Liver (tissue), 10 donors: ENCODE measurements at places on chromosomes 13 and 19.

GRCh38 chr19:48190288-48190884, 19.9 kb downstream of the ZSWIM9 start:
- no peak overlapping the region for H3K4me3 ChIP-seq
- no peaks in the 10 kb centered on the region for H3K27me3 ChIP-seq
- H3K27ac ChIP-seq, result no peak overlapping the region
- no peaks in the 10 kb centered on the region for H3K4me1 ChIP-seq

GRCh38 chr13:98041081-98041820, 87.8 kb downstream of the IPO5 start:
- DNase-seq, result no peak
- no peak overlapping the region for H3K27ac ChIP-seq
- no peaks in the 10 kb centered on the region for H3K36me3 ChIP-seq
- H3K4me1 ChIP-seq, result no peaks in the 10 kb centered on the region
- H3K4me3 ChIP-seq, result no peak overlapping the region

DNA sequence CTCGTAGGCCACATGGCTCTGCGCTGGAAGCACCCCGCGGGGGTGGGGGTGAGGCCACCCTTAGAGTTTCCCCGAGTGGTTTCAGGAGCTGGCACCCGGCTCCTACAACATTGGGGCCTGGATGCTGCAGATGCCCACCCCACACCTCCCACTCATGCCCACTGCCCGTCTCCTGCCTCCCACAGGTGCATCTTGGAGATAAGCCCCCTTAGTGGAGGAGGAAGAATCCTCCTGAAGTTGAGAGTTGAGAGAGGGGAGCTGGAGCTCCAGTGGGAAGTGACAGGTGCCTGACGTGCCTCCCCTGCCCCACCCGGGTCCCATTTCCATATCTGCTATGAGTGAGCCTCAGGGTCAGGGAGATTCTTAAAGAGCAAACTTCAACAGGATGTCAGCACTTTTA, 341.3 kb downstream of the TEX29 start:
- H3K4me3 ChIP-seq, result no peak overlapping the region
- no peaks in the 10 kb centered on the region for H3K36me3 ChIP-seq
- H3K4me1 ChIP-seq, result peaks cover 2% of the 10 kb centered on the region

DNA sequence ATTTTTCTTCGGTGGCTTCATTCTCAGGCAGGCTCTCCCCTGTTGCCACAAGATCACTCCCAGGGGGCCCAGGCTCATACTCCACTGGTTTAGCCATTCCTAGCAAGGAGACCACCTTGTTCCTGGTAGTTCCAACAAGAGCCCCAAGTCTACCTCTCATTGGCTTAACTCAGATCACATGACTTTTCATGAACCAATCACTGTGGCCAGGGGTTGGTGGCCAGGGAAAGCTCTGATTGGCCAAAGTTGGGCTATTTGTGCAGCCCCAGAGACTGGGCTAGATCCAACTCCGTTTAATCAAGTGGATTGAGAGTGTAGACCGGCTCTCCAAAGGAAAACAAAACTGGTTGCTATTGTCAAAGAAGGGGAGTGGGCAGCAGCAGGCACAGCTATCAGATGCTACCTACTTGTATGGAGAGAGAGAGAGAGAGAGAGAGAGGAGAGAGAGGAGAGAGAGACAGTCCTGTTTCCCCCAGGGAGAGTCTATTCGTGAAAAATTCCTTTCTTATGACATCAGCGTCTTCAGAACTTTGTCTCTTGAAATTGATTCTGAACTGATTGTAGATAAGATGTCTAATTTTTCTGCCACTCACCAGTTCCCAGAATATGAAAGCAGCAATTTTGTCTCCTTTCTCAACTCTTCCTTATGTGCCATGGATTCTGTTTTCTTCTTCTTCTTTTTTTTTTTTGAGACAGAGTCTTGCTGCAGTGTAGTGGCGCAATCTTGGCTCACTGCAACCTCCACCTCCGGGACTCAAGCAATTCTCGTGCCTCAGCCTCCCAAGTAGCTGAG, 5.9 kb downstream of the CEACAM19 start:
- H3K27me3 ChIP-seq, result no peaks in the 10 kb centered on the region
- DNase-seq, result no peak
- H3K4me3 ChIP-seq, result no peak overlapping the region

GRCh38 chr13:44810061-44810840, 179.0 kb downstream of the NUFIP1 start:
- no peaks in the 10 kb centered on the region for H3K4me1 ChIP-seq
- no peak overlapping the region for H3K4me3 ChIP-seq
- H3K27ac ChIP-seq, result no peak overlapping the region
- peak; percentile 46 for DNase-seq
- H3K27me3 ChIP-seq, result no peaks in the 10 kb centered on the region

DNA sequence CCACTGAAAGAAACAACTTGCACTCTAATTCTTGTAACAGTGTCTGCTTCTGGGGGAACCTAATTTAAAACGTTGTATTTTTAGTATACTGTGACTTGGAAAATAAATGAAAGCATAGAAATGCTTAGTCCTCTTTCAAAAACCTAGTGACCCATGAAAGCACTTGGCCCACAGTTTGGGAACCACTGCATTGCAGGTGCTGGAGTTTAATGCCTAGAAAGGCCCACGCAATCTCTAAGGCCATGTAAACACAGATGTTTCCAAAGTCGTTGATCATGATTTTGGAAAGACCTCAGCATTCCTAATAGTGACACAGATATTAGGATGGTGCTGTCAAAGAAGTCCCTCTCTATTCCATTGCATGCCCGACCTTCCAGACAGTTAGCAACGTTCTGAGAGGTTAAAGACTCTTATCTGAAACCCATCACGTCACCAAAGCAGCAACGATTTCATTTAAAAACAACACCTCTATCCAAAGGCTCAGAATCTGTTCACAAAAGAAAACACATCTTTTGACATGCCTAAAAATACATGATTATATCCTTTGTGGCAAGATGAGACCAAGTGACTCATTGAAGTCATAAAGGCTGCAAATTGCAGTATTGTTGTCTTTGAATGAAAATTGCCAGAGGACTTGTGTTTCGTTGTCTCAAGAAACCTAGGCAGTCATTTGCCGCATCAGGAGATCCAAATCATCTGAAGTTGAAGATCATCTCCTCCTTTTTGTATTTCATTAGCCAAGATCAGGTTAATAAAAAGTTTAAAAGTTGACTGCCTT, 328.0 kb upstream of the ZNF507 start:
- no peak for DNase-seq
- no peak overlapping the region for H3K27ac ChIP-seq
- H3K4me1 ChIP-seq, result no peaks in the 10 kb centered on the region
- no peaks in the 10 kb centered on the region for H3K27me3 ChIP-seq

- no peaks in the 10 kb centered on the region for H3K36me3 ChIP-seq
- H3K4me1 ChIP-seq, result peaks cover 37% of the 10 kb centered on the region
- H3K4me3 ChIP-seq, result no peak overlapping the region
- no peak overlapping the region for H3K27ac ChIP-seq
- no peaks in the 10 kb centered on the region for H3K27me3 ChIP-seq
Observed at GRCh38 chr13:26619358-26619757, 61.9 kb downstream of the WASF3 start.

- DNase-seq, result no peak
- H3K4me3 ChIP-seq, result no peak overlapping the region
Observed at GRCh38 chr13:33279414-33280278, 5.9 kb downstream of the STARD13 start.

- no peaks in the 10 kb centered on the region for H3K27me3 ChIP-seq
- H3K27ac ChIP-seq, result no peak overlapping the region
Observed at GRCh38 chr13:64553411-64554129, 2676.6 kb downstream of the PCDH9 start.

- H3K27ac ChIP-seq, result no peak overlapping the region
- no peaks in the 10 kb centered on the region for H3K27me3 ChIP-seq
- H3K4me3 ChIP-seq, result no peak overlapping the region
- no peak for DNase-seq
Observed at GRCh38 chr13:79973533-79973963, 367.4 kb downstream of the SPRY2 start.

DNA sequence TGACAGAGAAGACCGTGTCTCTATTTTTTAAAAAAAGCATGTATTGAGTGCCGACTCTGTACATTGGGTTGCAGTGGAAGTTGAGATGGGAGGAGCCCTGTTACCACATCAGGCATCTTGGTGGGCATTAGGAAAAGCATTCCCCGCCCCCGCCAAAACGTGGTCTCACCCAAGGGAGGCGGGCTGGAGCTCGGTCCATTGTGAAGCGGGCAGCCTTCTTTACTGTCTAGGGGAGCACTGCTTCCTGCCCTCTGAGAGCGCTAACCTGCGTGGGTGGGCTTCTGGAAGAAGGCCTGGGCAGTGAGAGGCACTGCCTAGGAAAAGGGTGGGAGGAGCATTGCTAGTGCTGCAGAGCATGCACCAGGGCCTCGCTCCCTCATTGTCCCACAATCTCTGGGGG, 3.9 kb downstream of the NR1H2 start:
- no peak overlapping the region for H3K4me3 ChIP-seq
- no peak overlapping the region for H3K27ac ChIP-seq
- peaks cover 10% of the 10 kb centered on the region for H3K4me1 ChIP-seq
- no peaks in the 10 kb centered on the region for H3K27me3 ChIP-seq
- DNase-seq, result no peak

GRCh38 chr19:17086834-17087233, 11.3 kb downstream of the MYO9B start:
- H3K27me3 ChIP-seq, result no peaks in the 10 kb centered on the region
- H3K4me1 ChIP-seq, result no peaks in the 10 kb centered on the region
- H3K4me3 ChIP-seq, result no peak overlapping the region
- no peak for DNase-seq
- no peak overlapping the region for H3K27ac ChIP-seq

DNA sequence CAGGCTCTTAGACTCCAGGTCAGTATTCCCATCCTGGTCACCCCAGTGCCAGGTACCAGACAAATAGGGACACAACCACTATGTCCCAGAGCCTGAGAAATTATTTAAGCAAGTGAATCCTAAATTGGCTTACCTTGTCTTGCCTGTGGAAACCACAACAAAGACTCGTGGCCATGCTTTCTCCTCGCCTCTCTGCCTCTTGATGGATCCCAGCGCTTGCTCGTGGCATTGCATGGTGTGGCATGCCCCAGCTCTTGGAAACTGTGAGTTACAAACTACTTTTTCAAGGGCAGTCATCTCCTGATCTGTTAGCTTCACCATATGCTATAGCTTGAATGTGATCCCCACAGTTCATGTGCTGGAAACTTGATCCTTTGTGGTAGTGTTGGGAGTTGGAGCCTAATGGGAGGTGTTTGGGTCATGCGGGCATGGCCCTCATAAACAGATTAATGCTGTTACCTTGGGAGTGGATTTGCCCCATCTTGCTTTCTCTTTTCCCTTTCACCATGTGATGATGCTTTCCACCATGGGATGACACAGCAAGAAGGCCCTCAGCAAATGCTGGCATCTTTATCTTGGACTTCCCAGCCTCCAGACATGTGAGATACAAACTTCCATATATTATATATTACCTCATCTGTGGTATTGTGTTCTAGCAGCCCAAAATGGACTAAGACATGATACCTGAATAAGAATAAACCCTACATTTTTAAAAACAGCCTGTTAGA, 31.2 kb downstream of the SPRYD7 start:
- H3K27ac ChIP-seq, result no peak overlapping the region
- no peak for DNase-seq
- H3K4me1 ChIP-seq, result no peaks in the 10 kb centered on the region
- no peaks in the 10 kb centered on the region for H3K36me3 ChIP-seq

DNA sequence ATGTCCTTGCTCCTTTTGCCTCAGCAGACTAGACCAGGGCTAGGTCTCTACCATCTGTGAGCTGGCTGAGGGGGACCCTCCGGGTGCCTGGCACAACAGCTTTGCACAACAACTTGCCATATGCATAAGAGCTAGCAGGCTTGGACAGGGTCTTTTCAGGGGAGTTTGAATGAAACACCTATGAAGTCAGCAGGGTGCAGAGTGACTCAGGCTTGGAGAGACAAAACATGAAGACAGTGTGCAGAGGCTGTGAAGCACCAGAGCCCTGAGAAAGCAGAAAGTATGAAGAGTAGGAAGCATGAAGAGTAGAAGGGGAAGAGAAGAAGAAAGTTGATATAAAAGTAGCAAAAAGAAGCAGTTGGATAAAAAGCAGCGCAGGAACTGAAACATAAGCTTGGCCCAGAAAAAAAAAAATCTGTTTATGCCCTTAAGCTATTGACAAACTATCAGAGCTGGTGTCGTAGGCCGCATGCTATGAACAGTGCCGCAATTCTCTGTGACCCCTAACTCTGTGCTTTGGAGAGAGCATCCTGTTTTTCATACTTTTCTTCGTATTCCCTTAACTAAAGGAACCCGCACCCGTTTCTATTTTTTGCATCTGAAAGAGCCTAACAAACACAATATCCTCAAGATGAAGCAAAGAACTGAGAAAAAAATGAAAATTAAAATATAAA, 52.7 kb upstream of the FAM216B start:
- H3K27me3 ChIP-seq, result no peaks in the 10 kb centered on the region
- no peaks in the 10 kb centered on the region for H3K4me1 ChIP-seq
- H3K27ac ChIP-seq, result no peak overlapping the region
- no peak overlapping the region for H3K4me3 ChIP-seq

GRCh38 chr19:18320865-18321733, 1.8 kb downstream of the LSM4 start:
- no peak overlapping the region for H3K4me3 ChIP-seq
- no peaks in the 10 kb centered on the region for H3K27me3 ChIP-seq
- no peak for DNase-seq
- no peaks in the 10 kb centered on the region for H3K36me3 ChIP-seq
- H3K27ac ChIP-seq, result no peak overlapping the region
